ENCODE measurements at places on chromosomes 2 and 18.

DNA sequence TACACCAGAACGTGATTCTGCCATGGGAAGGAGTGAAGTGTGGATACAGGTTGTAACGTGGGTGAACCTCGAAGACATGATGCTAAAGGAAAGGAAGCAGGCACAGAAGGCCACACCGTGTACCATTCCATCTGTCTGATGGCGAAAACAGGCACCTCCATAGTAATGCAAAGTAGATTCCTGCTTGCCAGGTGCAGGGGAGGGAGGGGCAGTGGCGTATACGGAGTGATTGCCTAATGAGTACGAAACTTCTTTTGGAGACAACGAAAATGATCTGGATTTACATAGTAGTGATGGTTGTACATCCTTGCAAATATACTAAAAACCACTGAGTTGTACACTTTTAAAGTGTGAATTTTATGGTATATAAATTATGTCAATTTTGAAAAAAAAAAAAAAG is 106.7 kb downstream of the GBX2 start:
- DNase-seq: no peak

DNA sequence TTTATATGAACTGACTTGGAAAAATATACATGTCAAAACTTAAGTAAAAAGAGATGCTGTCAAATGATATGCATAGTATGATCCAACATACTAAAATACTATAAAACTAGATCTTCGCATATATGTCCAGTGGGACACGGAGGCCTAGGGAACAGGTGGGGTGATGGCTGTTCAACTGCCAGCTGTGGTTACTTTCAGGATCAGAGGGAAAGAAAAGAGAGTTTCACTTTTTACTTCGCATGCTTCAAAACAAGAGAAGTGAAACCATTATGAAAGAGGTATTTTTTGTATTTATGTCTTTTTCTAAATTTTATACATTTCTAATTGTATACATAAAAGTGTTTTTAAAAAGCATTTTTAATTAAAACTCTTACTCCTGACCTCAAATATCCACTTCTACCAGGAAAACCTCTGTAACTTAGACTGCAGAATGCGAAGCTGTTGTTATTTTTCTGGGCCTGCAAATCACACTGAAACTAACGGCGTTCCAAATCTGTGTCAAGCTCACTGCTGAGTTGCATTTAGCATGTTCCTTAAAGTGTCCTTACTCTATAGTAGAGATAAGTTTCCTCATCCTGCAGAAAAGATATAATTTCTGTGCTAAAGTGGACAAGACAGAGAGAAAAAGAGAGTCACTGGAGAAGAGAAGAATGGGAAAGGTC is 97.8 kb upstream of the SLC35G4 start:
- DNase-seq: no peak

DNA sequence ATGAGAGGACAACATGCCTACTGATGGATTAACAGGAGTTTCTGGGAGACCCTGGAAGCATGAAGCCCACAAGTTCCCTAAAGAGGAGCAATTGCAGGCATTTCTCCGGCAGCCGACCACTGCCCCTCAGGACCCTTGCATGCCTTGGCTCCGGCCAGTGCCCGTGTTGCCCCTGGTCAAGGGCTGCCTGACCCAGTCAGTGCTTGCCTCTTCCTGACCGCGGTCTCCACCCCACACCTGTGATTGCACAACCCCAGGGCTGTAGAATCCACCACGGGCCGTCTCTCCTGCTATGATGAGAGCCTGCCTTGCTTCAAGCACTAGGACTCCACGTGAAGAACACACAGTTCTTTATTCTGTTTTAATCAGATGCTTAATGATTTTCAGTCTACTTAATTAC is 127.5 kb downstream of the GLI2 start:
- DNase-seq: no peak

DNA sequence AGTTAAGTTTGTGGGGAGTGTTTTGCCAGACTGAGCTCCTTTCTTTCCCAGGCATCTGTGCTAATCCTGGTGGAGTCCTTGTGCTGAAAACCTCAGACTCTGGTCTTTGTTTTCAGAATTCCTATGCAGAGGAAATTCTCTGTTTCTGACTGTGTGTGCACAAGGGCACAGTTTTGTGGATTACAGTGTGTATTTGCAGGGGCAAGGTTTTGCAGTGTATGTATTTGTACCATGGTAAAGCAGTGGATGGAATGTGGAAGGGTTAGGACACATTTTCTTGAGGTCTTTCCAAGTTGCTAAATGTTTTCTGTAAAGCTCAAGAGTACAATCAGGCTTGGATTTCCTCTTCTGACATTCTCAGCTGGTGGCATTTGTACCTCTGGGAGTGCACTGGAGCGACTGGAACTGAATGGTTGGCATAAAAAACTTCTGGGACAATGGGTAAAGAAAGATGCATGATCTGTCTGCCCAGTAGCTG is 139.5 kb upstream of the RND3 start:
- DNase-seq: no peak

DNA sequence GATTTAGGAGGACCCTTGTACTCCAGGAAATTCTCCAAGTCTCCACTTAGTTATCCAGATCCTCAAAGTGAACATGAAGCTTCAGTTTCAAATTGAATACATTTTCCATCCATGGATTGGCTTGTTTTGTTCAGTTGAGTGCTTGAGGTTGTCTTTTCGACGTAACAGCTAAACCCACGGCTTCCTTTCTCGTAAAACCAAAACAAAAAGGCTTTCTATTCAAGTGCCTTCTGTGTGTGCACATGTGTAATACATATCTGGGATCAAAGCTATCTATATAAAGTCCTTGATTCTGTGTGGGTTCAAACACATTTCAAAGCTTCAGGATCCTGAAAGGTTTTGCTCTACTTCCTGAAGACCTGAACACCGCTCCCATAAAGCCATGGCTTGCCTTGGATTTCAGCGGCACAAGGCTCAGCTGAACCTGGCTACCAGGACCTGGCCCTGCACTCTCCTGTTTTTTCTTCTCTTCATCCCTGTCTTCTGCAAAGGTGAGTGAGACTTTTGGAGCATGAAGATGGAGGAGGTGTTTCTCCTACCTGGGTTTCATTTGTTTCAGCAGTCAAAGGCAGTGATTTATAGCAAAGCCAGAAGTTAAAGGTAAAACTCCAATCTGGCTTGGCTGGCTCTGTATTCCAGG is at the start of gene CTLA4:
Gene CTLA4, plus strand, starts transcription at position 211 of the 640 bp plus-strand sequence. Its CDS starts 172 bp downstream, at position 383.
- DNase-seq: no peak

- no peak for DNase-seq
These were observed 43.0 kb downstream of the CROCC2 start for GRCh38 chr2:240948905-240949790.

Measured in GOT3 (cell line).